ENCODE measurements at places on chromosomes 2 and 18.

DNA sequence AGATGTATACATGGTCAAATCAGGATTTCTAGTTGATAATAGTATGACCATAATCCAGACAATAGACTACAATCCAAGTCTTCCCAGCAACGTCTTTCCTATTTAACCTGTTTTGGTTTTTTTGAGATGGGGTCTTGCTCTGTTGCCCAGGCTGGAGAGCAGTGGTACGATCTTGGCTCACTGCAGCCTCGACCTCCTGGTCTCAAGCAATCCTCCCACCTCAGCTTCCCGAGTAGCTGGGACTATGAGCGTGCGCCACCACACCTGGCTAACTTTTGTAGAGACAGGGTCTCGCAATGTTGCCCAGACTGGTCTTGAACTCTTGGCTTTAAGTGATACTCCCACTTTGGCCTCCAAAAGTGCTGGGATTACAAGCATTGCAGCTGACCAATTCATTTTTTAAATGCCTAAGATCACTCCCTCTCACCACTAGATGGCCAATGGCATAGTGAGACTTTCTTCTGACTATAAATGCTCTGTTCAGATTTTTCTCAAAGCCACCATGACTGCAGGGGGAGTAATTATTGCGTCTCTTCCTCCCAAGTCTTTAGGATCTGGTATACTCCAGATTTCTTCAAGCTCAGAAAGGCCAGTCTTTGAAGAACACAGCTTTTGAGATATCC, 47.6 kb downstream of the HNRNPLL start:
- no peak for DNase-seq

DNA sequence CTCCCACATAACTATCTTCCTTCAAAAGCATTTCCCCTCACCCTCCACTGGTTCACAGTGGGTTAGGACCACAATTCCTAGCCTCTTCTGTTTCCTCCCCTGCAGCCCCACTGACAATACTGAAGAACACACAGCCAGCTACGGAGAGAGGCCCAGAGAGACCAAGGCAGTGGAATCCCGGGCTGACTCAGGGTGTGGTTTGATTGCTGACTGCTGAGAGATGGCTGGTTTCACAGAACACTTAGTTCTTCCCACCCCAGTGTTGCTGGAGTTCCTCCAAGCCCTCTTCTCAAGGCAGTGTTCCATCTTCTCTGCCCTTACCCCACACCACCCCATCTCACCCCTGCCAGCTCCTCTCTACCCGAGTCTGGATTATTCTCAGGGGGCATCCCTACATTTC, 43.3 kb upstream of the ZFP36L2 start:
- peak; percentile 20 for DNase-seq

DNA sequence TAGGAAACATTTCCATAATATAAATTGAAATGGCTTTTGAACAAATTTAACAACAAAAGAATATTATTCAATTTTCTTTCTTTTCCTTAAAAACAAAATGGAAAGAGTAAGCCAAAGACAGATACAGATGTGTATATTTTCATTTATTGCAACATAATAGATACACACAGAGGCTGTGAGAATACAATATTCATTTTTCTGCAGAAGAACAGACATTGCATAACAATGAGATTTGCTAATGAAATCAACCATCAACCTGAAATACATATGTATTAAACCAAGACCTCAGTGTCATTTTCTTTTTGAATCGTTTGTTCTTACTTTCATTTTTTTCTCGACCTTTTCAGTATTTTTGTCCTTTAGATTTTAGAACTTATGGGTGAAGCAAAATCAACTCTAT, 95.1 kb downstream of the BAZ2B start:
- DNase-seq = no peak

DNA sequence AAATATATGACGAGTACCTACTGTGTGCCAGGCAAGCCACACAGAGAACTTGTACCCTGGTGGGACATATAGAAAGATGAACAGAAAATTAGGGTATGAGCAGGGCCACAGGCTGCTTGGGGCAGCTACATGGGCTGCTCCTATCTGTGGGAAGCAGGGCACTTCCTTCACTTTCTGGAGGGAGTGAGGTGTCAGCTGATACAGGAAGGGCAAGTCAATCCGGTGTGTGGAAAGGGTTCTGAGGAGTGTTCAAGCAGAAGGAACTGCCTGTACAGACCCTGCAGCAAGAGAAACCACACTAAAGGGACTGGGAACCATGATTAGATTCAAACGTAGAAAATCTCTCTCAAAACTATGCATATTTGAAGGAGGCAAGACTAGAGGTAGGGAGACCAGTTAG, 58.6 kb upstream of the BCL11A start:
- DNase-seq = no peak

- DNase-seq = no peak
Measured at GRCh38 chr18:10315522-10315921, 138.9 kb upstream of the APCDD1 start.

GRCh38 chr2:152445375-152445774, 110.4 kb downstream of the FMNL2 start:
- no peak for DNase-seq

DNA sequence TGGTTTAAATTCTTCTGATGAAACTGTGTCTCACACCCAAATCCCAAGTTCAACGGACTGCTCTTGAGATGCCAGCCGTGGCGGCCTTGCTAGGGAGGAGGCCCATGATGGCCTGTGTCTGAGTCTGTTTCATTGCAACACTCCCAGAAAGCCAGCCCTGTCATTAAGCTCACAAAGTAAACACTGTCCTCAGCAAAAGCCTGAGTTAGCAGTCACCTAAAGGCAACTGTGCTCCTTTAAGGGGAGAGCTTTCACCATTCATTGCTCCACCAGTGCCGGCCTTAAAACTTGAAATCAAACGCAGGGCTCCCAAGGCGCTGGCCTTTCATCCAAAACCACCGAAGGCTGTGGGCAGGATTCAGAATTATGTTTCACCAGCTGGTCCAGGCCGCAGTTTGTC, 42.5 kb upstream of the PPP1CB start:
- DNase-seq = no peak

DNA sequence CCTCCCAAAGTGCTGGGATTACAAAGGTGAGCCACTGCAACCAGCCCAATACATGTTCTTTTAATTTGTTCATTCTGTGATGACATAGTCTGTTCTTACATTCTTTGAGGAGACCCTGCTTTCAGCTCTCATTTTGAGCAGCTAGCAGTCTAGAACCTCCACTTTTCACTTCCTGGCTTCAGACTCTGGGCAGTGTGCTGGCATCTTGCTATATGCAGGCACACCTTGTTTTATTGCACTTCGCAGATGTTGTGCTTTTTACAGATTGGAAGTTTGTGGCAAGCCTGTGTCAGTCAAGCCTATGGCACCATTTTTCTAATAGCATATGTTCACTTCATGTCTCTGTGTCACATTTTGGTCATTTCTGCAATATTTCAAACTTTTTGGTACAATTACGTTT, 72.4 kb downstream of the PRKCE start:
- DNase-seq = no peak

GRCh38 chr2:36650031-36650829, 46.3 kb upstream of the VIT start:
- peak; percentile 78 for DNase-seq

All from Peyer's patch (tissue), 4 donors.